ENCODE measurements at places on chromosomes 3 and 15.

DNA sequence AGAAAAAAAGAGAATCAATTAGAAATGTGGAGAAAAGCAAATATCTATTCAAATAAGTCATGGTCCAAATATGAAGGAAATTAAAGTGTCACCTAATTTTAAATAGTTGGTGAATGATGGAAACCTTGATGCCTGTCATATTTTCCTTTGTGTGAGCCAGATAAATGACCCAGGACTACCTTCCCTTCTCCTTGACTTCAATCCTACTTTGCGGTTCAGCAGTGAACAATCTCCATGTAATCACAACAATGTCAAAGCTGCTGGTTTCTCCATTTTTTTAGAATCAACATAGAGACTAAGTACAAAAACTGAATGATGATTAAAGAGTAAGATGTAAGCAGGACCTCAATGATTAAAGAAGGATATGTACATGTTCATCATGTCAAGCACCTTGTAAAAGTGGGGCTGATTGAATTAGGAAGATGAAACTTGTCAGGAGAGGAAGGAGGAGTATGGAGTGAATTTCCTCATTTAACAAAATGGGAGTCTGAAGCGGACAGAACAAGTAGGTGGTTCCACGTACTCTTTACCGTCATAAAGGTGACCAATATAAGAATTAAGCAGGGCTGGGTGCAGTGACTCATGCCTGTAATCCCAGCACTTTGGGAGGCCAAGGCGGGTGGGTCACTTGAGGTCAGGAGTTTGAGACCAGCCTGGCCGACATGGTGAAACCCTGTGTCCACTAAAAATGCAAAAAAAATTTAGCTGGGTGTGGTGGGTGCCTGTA, 43.1 kb downstream of the TRPM1 start:
- no peak for DNase-seq

DNA sequence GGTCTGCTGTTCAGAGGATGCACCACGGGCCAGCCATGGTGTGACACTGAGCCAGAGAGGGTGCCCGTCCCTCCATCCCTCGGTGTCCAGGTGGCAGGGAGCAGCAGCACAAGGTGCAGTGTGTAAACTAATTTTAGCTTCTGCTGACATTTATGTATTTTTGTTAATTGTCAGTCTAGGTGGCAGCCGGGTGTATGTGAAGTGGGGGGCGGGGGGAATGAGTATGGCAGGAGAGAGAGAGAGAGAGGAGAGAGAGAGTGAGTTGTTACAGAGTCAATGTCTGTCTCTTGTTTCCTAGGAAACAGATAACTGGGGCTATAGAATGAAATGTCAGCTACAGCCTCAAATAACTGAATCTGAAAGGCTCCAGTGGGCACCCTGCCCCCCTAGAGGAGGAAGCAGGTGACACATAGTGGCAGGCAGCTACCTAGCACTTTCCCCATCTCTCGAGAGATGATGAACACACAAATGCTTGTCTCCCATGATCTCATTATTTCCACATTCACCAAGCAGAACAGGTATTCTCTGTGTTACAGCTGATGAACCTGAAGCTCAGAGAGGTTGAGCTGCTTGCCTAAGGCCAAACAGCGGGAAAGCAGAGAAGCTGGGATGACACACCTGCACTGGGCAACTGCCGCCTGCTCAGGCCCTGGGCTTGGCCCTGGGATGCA, 24.7 kb downstream of the RASGRF1 start:
- DNase-seq = no peak

- DNase-seq = no peak
Measured at GRCh38 chr3:152621006-152621868, 213.7 kb upstream of the P2RY1 start.

GRCh38 chr15:61639491-61639890, 410.4 kb upstream of the RORA start:
- no peak for DNase-seq

GRCh38 chr15:68302729-68303128, 25.2 kb downstream of the FEM1B start:
- no peak for DNase-seq

DNA sequence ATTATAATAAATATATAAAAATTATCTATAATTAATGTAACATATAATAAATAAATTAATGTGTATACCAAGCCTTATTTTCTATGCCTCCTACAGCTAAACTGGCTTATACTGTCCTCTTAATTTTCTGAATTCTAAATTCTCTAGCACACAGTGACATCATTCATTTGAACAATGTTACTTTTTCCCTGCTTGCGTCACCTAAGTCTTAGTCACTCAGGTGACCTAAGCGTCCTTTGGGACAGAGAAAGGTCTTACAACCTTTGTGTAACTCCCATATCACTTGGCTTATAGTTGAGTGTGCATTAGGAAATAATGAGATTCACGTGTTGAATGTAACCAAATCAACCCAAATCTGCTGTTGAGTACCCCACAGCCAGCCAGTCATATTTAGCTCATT, 48.5 kb upstream of the KCNMB2 start:
- DNase-seq = no peak

DNA sequence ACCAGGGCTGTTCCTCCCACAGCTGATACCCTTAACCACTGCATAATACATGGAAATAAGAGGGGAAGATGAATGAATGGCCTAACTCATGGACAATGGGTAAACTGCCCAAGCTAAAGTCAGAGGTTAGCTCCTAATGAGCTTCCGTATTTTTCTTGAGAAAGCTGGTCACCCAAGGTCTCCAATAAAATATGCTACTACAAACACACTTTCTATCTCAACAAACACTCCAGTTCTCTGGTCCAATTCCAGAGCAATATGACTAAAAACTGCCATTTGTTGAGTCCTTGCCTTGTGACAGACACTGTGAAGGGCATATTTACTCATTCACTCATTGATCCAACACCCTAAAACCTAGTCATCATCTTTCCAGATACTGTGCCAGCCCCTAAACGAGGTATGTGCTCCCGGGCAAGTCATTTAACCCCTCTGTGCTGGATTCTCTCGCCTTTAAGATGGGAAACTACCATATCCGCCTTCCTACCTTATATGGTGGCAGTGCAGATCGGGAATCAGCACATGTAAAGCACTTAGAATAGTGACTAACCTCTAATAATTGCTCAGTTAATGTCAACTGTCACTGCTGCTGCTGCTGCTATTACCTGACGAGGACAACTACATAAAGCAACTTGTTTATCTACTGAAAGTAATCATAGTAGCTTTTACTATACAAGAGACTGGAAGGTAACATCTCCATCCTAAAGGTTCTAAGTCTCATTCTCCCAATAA, 89.1 kb downstream of the XXYLT1 start:
- DNase-seq = no peak

DNA sequence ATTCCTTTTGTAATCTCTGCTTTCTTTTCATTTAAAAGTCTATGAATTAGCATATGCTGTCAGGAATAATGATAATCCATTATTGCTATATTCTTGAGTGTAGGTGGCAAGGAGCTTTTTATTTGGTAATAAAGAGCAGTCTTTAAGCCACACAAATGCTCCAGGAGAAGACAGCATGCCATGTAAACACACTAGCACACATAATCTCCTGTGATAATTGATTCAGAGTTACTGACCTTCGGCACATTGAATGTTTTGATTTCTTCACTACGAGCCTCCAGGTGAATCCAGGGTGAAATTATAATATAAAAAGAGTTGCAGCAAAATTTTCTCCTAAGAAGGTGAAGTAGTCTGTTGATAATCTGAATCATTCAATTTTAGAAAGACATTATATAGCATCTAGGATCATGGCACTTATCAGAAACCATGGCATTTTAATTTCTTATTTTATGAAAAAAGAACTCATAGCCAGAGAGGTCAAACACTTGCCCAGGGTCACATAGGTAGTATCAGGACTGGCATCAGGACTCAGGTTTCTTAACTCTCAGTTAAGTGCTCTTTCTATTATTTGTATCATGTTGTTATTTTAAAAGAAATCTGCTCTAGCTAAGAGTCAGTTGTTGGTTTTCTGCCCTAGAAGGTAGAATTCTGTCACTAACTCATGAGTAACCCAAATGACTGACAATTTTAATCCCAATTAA, 21.3 kb upstream of the DHX36 start:
- DNase-seq = no peak

- DNase-seq = no peak
Measured at GRCh38 chr3:32621466-32621865, 50.8 kb upstream of the DYNC1LI1 start.

GRCh38 chr3:168659015-168659414, 563.3 kb upstream of the GOLIM4 start:
- no peak for DNase-seq

GRCh38 chr15:87154761-87155160, 1075.1 kb downstream of the AGBL1 start:
- DNase-seq = no peak

- no peak for DNase-seq
Measured at GRCh38 chr3:24316887-24317383, 177.7 kb downstream of the THRB start.

GRCh38 chr3:26091626-26092025, 301.7 kb downstream of the OXSM start:
- no peak for DNase-seq

- no peak for DNase-seq
Measured at GRCh38 chr15:26125664-26126063, 262.5 kb upstream of the ATP10A start.

DNA sequence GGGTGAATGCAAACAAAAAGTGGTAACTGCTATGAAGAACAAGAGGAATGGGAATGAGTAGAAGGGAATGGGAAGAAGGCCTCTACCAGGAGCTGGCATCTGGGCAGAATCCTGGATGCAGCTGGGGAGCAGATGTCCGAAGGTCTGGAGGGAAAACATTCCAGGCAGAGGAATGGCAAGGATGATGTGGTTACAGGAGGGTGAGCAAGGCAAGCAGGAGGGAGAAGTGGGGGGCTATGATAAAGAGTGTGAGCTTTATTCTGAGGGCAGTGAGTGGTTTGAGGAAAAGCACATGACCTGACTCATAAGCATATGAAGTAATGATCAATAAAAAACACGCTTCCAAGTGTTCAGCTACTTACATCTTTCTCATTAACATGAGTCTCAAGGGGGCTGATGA, 17.1 kb downstream of the SKIC8 start:
- DNase-seq = no peak

All from neural progenitor cell (in vitro differentiated cells).